CD4-positive, alpha-beta T cell treated with Interleukin-15 for 4 hours (primary cell): ENCODE measurements at places on chromosomes 4 and X.

DNA sequence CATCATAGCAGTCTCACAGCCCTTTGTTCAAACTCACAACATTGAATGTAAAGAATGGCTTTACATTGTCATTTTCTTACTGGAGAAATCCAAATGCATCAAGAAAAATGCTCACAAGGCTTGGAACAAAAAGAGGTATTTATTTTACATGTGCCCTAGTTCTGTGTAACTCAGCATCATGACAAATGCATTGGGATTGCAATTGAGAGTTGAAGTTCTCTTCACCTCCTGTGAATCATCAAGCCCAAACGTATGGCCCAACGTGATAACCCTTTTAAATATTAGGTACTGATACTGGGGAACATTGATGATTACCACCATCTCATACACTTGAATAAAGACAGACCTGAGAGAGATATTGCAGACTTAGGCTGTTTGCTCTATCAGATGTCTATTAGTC lies 61.6 kb downstream of the GASK1B start:
- no peak for DNase-seq

- no peak for DNase-seq
Observed at GRCh38 chr4:40314951-40315350, 20.2 kb upstream of the CHRNA9 start.

- DNase-seq: no peak
Observed at GRCh38 chrX:114519524-114519923, 64.4 kb upstream of the HTR2C start.

- no peak for DNase-seq
Observed at GRCh38 chrX:118062048-118062789, 54.4 kb downstream of the KLHL13 start.

DNA sequence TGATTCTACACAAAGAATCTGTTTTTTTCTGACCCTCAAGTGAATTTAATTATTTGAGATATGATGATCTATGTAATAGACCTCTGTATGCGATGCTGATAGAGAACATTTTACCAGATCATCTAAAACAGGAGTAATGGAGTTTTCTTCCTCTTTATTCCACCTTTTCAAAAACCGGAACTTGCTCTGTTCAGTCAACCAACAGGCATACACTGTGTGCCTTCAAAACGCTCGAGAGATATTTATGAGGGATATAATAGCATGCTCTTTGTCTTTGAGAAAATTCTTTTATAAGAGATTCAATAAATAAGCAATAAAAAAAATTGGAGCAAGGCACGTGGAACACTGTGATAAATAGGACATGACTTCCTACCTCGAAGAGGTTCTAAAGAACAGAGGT lies 2.0 kb downstream of the NYX start:
- no peak for DNase-seq

- no peak for DNase-seq
Observed at GRCh38 chr4:40182954-40183353, 13.9 kb upstream of the RHOH start.

- no peak for DNase-seq
Observed at GRCh38 chr4:113481820-113482219, 279.7 kb downstream of the CAMK2D start.
